ENCODE measurements at places on chromosomes 2 and 18.

DNA sequence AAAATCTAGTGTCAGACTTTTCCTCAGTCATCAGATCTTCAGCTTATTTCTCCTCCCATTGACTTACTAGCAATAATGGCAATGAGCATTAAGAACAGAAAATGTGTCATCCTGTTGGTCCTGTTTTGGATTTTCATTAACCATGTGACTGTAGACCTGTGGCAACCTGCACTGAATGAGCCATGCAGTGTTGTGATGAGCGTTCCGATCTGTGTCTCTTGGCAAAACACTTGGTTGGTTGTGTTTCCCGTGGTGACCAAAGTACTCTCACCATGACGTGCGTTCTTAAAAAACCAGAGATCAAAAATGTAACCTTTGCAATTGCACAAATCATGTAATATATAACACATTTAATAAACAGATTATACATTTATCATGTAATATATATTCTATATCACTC lies 138.6 kb downstream of the MAP3K20 start:
- no peak for DNase-seq

- no peak for DNase-seq
Observed at GRCh38 chr2:1594373-1595171, 149.7 kb downstream of the PXDN start.

GRCh38 chr2:235265348-235265965 lies 228.4 kb upstream of the AGAP1 start:
- DNase-seq: no peak

DNA sequence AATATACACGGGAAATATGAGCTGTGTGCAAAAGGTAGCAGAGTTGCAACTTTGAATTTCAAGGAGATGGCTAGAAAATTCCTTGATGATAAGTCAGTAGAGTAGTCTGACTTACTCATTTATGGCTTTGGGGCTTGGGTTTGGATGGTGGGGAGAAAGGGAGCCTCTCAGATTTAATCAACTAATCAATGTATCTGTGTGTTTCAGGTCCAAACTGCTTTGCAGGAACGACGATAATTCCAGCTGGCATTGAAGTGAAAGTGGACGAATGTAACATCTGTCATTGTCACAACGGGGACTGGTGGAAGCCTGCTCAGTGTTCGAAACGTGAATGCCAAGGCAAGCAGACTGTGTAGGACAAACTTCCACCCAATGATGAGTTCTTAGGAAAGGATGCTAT lies 164.6 kb downstream of the VWC2L start:
- no peak for DNase-seq

Measured in HS-27A (cell line).